ENCODE measurements at places on chromosomes 7 and 10.

DNA sequence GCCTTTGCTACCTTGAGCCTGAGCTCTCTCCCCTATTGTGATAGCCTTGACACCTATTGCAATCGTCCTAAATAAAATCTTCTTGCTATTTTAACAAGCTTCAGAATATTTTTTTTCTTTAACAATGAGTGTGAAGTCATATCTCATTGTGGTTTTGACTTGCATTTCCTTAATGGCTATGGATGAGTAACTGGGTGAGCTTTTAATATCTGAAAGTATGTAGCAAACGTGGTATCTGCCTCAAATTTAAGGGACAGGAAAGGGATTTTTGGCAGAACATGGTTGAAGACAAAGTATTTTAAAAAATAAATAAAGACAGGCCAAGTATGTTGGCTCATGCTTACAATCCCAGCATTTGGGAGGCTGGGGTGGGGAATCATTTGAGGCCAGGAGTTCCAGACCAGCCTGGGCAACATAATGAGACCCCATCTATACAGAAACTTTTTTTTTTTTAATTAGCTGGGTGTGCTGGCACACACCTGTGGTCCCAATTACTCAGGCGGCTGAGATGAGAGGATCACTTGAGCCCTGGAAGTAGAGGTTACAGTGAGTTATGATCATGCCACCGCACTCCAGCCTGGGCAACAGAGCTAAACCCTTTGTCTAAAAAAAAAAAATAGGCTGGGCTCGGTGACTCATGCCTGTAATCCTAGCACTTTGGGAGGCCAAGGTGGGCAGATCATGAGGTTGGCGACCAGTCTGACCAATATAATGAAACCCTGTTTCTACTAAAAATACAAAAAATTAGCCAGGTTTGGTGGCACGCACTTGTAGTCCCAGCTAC, 319.3 kb upstream of the NRP1 start:
- H3K27me3 ChIP-seq: no peaks in the 10 kb centered on the region
- H3K4me1 ChIP-seq: no peaks in the 10 kb centered on the region
- H3K36me3 ChIP-seq: no peaks in the 10 kb centered on the region
- H3K4me3 ChIP-seq: no peak overlapping the region
- DNase-seq: no peak
- H3K27ac ChIP-seq: no peak overlapping the region

- no peaks in the 10 kb centered on the region for H3K36me3 ChIP-seq
- H3K4me3 ChIP-seq: no peak overlapping the region
- H3K27me3 ChIP-seq: no peaks in the 10 kb centered on the region
- H3K27ac ChIP-seq: no peak overlapping the region
Observed at GRCh38 chr10:128297709-128298378, 171.6 kb upstream of the MKI67 start.

GRCh38 chr10:100970914-100971811, 1.9 kb downstream of the SEMA4G start:
- peaks cover 13% of the 10 kb centered on the region for H3K4me1 ChIP-seq
- H3K27ac ChIP-seq: no peak overlapping the region
- DNase-seq: no peak
- H3K36me3 ChIP-seq: no peaks in the 10 kb centered on the region

DNA sequence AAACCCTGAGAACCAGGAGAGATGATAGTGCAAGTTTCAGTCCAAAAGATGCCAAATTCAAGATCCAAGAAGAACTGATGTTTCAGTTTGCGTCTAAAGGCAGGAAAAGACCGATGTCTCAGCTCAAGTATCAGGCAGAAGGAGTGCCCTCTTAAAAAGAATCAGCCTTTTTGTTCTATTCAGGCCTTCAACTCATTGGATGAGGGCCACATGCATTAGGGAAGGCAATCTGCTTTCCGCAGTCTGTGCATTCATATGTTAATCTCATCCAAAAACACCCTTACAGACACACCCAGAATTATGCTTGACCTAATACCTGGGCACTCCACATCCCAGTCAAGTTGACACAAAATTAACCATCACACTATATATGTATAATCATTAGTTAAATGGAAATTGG, 45.2 kb downstream of the DNAJB9 start:
- no peaks in the 10 kb centered on the region for H3K36me3 ChIP-seq
- H3K4me3 ChIP-seq: no peak overlapping the region
- H3K27ac ChIP-seq: no peak overlapping the region
- DNase-seq: no peak

- no peak for DNase-seq
- no peaks in the 10 kb centered on the region for H3K4me1 ChIP-seq
- H3K36me3 ChIP-seq: no peaks in the 10 kb centered on the region
- no peak overlapping the region for H3K27ac ChIP-seq
- H3K4me3 ChIP-seq: no peak overlapping the region
Observed at GRCh38 chr7:142733271-142733670, 16.0 kb upstream of the PRSS1 start.

- H3K27me3 ChIP-seq: peaks cover 73% of the 10 kb centered on the region
- no peak overlapping the region for H3K27ac ChIP-seq
- DNase-seq: no peak
- peaks cover 10% of the 10 kb centered on the region for H3K4me1 ChIP-seq
Observed at GRCh38 chr10:11017000-11017569, 587 bp upstream of the CELF2 start.

DNA sequence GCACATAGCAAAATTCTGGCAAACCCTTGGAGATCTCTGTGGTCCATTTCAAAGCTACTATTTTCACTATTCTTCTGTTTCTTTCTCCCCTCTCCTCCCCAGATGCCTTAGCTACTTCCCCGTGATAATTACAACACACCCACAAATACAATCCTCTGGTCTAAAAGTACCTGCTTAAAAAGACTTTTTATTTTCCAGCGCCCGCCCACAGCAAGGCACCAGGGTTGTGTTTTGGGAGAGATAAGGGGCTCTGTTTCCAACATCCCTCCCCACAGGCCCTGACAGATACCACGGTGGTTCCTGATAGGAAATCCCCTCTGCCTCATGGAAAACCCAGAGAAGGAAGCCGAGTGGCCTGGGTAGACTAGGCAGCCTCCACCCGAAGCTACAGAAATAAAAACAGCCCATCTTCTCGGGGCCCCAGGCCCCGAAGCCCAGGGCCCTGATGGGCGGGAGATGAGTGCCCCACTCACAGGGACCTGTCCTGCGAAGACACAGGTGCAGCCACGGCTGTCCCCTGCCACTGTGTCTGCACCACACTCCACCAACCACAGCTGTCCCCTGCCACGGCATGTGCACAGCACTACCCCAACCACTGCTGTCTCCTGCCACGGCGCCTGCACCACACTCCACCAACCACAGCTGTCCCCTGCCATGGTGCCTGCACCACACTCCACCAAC, 19.7 kb downstream of the CALML5 start:
- no peaks in the 10 kb centered on the region for H3K36me3 ChIP-seq
- H3K4me3 ChIP-seq: no peak overlapping the region
- no peak for DNase-seq
- H3K27me3 ChIP-seq: no peaks in the 10 kb centered on the region

DNA sequence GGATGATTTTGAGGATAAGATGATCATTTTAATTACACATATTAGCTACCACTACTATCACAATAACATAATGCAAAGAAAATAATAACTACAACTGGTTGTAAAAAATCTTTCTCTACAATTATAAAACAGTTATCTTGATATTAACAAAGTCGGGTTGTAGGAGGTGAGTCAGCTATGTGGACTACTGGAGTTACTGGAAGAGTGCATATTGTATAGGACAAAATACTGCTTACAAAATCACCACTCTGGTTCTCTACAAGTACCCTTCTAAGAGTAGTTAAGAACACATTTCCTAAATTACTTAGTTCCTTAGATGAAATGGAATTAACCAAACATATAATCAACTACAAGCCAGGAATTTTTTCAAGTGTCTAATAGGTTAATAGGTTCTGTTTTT, 74.1 kb downstream of the HYCC1 start:
- no peak for DNase-seq
- no peaks in the 10 kb centered on the region for H3K4me1 ChIP-seq
- H3K36me3 ChIP-seq: peaks cover 3% of the 10 kb centered on the region
- no peaks in the 10 kb centered on the region for H3K27me3 ChIP-seq

- peaks cover 33% of the 10 kb centered on the region for H3K27me3 ChIP-seq
- no peak overlapping the region for H3K4me3 ChIP-seq
- H3K4me1 ChIP-seq: no peaks in the 10 kb centered on the region
- H3K27ac ChIP-seq: no peak overlapping the region
- no peak for DNase-seq
Observed at GRCh38 chr10:125154529-125154928, 5.8 kb downstream of the CTBP2 start.

DNA sequence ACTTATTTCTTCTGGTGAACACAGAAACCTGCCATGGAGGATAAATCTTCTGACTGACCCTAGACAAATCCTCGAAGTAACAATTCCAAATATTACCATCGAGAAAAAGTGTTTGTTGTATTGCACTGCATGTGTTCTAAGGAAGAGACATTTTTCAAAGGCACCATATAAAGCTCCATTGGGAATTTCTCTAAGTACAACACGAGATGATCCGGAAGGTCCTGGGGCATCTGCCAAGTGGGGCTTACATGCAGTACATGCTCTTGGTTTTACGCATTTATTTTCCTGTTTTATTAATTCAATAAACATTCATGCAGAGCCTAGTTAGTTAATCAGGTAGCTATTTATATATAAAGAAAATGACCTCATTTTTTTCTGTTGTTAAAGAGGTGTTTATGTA, 692.0 kb upstream of the IGFBP3 start:
- no peak overlapping the region for H3K4me3 ChIP-seq
- H3K4me1 ChIP-seq: no peaks in the 10 kb centered on the region
- DNase-seq: no peak
- no peak overlapping the region for H3K27ac ChIP-seq
- H3K27me3 ChIP-seq: no peaks in the 10 kb centered on the region

- no peaks in the 10 kb centered on the region for H3K36me3 ChIP-seq
- no peaks in the 10 kb centered on the region for H3K4me1 ChIP-seq
- H3K4me3 ChIP-seq: no peak overlapping the region
- DNase-seq: no peak
Observed at GRCh38 chr10:35172574-35172973, 45.9 kb downstream of the CREM start.

- no peak for DNase-seq
- H3K4me3 ChIP-seq: no peak overlapping the region
- H3K27me3 ChIP-seq: no peaks in the 10 kb centered on the region
Observed at GRCh38 chr7:81081616-81082015, 162.8 kb upstream of the SEMA3C start.

DNA sequence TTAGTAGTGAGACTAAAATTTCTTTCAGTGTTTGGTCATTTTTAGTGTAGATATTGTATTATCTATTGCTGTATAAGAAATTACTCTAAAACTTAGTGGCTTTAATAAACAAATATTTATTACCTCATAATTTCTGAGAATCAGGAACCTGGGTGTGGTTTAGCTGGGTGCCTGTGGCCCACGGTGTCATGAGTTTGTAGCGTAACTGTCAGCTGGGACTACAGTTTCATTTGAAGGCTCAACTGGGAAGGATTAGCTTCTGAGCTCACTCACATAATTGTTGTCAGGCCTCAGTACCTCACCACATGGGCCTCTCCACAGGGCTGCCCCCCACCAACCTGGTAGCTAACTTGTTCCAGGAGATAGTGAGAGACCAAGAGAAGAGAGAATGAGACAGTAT, 98.5 kb downstream of the SRI start:
- DNase-seq: no peak
- no peak overlapping the region for H3K27ac ChIP-seq
- no peaks in the 10 kb centered on the region for H3K4me1 ChIP-seq
- H3K36me3 ChIP-seq: no peaks in the 10 kb centered on the region
- no peaks in the 10 kb centered on the region for H3K27me3 ChIP-seq

GRCh38 chr7:42167206-42167605, 69.8 kb downstream of the GLI3 start:
- no peak overlapping the region for H3K4me3 ChIP-seq
- no peaks in the 10 kb centered on the region for H3K27me3 ChIP-seq
- no peaks in the 10 kb centered on the region for H3K36me3 ChIP-seq

DNA sequence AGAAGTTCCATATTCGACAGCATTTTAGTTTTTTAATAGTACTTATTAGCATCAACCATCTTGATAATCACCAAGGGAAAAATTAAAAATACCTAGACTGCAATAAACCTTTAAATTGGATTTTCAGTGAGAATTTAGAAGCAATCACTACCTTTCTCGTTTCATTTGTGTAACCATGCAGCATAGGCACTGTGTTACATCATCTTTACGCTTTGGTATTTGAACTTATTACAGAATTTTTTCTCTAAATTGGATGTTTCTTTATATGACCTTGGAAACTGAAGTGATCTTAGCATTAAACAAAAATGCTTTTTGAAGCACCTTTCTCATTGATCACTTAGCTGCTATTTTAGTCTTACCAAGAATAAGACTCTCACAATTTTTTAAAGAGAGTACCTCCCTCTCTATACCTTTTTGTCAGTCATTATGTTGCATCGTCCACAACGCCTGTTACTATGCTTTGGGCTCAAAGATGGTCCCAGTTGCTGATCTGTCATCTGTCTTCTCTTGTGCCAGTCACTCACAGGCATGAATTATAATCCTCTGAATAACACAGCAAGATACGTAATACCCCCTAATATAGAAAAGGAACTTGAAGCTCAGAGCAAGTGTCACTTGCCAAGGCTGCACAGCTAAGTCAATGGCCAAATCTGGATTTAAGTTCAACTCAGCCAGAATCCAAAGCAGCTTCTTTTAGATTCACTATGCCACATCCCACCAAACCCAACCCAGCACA, 19.6 kb upstream of the ASCC1 start:
- no peaks in the 10 kb centered on the region for H3K27me3 ChIP-seq
- H3K27ac ChIP-seq: no peak overlapping the region
- H3K36me3 ChIP-seq: peaks cover 45% of the 10 kb centered on the region
- no peaks in the 10 kb centered on the region for H3K4me1 ChIP-seq

DNA sequence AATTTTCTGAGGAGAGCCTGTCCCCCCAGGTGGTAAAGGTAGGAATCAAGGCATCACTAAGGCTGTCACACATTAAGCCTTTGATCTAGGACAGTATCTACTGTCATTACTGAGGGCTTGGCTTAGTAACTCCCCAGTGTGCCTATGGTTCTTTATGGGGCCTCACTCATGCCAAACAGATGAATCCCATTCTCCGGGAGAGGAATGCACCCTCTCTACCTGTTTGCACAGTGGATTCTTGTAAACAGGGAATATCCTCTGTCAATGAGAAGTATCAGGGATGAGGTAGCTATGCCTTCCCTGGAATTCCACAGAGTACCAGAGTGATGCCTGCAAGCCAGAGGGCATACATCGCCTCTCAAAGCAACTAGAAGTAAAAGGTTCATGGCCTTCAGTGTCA, 3.9 kb upstream of the CPN1 start:
- H3K36me3 ChIP-seq: no peaks in the 10 kb centered on the region
- H3K27ac ChIP-seq: no peak overlapping the region
- no peak for DNase-seq
- peaks cover 4% of the 10 kb centered on the region for H3K27me3 ChIP-seq
- H3K4me1 ChIP-seq: no peaks in the 10 kb centered on the region

DNA sequence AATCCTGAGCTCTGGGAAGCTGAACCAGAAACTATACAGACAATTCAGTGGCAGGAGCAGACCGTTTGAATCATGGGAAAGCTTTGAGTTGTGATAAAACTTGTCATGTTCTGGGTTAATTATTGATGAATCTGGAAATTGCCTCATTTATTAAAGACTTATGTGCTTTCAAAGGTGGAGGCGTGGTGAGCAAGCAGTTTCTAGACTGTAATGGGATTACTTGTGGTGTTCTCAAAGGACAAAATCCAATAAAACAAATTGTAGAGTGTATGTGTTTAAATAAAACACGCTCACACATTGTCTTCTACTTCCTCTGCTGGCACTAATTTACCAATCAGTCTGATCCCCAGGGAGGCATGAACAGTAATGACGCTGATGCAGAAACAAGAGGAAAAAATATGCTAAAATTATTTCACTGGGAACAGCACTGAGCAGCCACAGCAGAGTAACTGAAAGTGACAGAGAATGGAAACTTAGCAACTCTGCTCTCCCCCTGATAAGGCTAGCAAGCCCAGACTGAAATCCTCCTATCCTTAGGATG, 25.1 kb downstream of the PARD3 start:
- DNase-seq: no peak
- H3K4me1 ChIP-seq: no peaks in the 10 kb centered on the region
- H3K36me3 ChIP-seq: no peaks in the 10 kb centered on the region
- H3K4me3 ChIP-seq: no peak overlapping the region
- no peaks in the 10 kb centered on the region for H3K27me3 ChIP-seq
